ENCODE measurements at places on chromosomes 16 and 17. TPM values are rescaled to one million over a fixed set of nuclear protein-coding genes. Genes with fewer than 3 reads are reported as not detected.

OR2C1 gene
- total RNA-seq: 0.39 TPM

- H3K27ac ChIP-seq: no peak overlapping the region
- H3K27me3 ChIP-seq: no peaks in the 10 kb centered on the region
- DNase-seq: no peak
- H3K4me1 ChIP-seq: peaks cover 10% of the 10 kb centered on the region
- H3K36me3 ChIP-seq: no peaks in the 10 kb centered on the region
Observed at GRCh38 chr17:82632451-82632850, 15.8 kb downstream of the WDR45B start.

ADAD2 gene
- 98.4 TPM for total RNA-seq

GRCh38 chr17:6065351-6065750 is 4.8 kb upstream of the WSCD1 start:
- H3K4me3 ChIP-seq: no peak overlapping the region
- no peaks in the 10 kb centered on the region for H3K27me3 ChIP-seq
- H3K4me1 ChIP-seq: no peaks in the 10 kb centered on the region
- H3K36me3 ChIP-seq: no peaks in the 10 kb centered on the region
- no peak overlapping the region for H3K27ac ChIP-seq

GRCh38 chr17:61423967-61424649 is 24.5 kb downstream of the TBX2 start:
- no peak overlapping the region for H3K4me3 ChIP-seq
- no peaks in the 10 kb centered on the region for H3K27me3 ChIP-seq
- no peaks in the 10 kb centered on the region for H3K4me1 ChIP-seq
- no peak for DNase-seq
- no peak overlapping the region for H3K27ac ChIP-seq

DNA sequence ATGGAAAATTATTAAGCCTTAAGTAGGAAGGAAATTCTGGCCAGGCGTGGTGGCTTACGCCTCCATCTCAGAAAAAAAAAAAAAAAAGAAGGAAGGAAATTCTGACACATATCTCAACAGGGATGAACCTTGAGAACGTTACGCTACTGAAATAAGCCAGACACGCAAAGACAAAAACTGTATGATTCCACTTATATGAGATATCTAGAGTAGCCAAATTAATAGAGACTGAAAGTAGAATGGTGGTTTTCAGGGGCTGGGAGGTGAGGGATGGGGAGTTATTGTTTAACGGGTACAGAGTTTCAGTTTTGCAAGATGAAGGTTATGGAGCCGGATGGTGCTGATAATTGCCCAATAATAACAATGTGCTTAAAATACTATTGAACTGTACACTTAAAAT is 16.2 kb upstream of the HNF1B start:
- no peak overlapping the region for H3K4me3 ChIP-seq
- no peaks in the 10 kb centered on the region for H3K36me3 ChIP-seq
- no peaks in the 10 kb centered on the region for H3K27me3 ChIP-seq

DNA sequence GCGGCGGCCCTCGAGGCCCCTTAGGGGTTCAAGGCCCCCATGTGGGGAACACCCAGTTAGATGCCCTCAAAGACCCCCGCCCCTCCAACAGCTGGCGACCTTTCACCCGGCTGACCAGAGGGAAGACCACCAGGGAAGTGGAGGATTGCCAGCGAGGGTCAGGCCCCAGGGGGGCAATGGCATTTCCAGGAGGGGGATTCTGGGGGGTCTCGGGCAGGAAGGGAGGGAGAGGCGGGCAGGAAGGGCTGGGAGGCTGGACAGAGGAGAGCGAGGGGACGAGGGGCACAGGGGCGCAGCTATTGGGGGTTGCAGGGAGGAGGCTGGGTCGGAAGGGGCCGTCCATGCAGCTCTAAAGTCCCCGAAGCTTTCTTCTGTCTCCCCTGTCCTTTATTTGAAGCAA is 139.5 kb downstream of the C16orf95 start:
- H3K4me1 ChIP-seq: peaks cover 7% of the 10 kb centered on the region
- H3K4me3 ChIP-seq: no peak overlapping the region
- no peaks in the 10 kb centered on the region for H3K27me3 ChIP-seq
- peak overlapping the region; percentile 30 for H3K27ac ChIP-seq
- no peak for DNase-seq

GRCh38 chr16:83602761-83603722 is 204.7 kb upstream of the HSBP1 start:
- no peaks in the 10 kb centered on the region for H3K27me3 ChIP-seq
- no peaks in the 10 kb centered on the region for H3K4me1 ChIP-seq
- H3K36me3 ChIP-seq: no peaks in the 10 kb centered on the region
- no peak overlapping the region for H3K27ac ChIP-seq
- DNase-seq: no peak

GRCh38 chr17:70618641-70619040 is 449.3 kb downstream of the KCNJ2 start:
- H3K4me3 ChIP-seq: no peak overlapping the region
- no peaks in the 10 kb centered on the region for H3K27me3 ChIP-seq
- H3K36me3 ChIP-seq: no peaks in the 10 kb centered on the region
- H3K27ac ChIP-seq: no peak overlapping the region

- H3K36me3 ChIP-seq: no peaks in the 10 kb centered on the region
- H3K4me3 ChIP-seq: no peak overlapping the region
- H3K4me1 ChIP-seq: no peaks in the 10 kb centered on the region
- H3K27me3 ChIP-seq: no peaks in the 10 kb centered on the region
- no peak for DNase-seq
- no peak overlapping the region for H3K27ac ChIP-seq
Observed at GRCh38 chr17:19877364-19877945, 9.7 kb upstream of the ULK2 start.

All from testis (tissue), 5 donors.